Spinal cord (tissue), 10 donors: ENCODE measurements at places on chromosomes 3 and 15.

DNA sequence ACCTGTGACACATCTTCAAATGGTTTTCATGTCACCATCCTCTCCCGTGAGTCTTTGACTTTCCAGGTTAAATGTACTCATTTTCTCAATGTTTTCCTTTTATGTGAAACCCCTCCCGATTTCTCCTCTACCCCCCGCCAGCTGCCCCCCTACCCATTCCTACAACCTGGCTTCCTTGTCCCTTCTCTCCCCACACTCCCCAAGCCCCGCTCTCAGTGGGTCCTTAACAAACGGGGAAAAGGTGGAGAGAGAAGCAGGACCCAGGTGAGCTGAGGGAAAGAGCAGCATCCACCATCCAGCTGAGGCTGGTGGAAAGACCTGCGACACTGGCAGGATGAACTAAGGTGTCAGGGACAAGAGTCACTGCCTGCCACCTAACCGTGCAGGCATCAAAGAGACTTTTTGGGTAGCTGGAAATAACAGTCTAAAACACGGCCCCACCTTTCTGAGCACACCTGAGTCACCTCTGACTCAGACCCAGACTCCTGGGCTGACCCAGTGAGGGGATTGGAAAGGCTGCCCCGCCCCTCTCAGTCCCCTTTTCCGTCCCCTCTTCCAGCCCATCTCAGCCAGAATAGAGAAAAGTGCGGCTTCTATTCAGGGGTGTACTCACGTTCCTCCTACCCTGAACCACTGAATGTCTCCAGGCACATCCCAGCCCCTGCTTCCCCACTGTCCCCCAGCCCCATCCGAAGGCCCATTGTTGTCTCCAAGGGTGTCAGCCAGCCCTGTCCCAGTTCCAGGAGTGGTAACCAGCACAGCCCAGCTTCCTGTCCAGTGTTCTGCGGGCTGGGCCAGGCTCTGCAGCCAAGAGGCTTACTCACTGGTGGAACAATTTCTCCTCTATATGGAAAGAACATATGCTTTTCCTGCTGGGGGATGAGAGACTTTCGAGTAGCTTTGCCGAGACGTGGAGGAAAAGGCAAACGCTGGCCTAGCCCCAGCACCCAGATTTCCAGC is 20.4 kb downstream of the ISG20 start:
- no peak for DNase-seq

DNA sequence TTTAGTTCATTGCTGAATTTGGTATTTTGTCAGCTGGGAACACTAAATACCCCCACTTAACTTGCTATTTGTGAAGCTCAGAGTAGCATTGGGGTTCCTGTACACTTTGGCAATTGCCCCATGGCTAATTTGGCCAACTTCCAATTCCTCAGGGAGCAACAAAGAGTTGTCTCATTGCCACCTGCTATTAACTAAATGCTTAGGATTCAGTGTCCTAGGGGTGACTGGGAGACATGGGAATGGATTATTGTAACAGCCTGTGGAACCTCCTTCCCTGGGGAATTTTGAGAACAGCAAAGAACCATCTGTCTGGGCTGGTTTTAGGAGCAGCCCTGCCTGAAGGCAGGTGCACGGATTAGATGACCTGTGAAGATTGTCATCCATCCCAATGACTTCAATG is 437.4 kb upstream of the TPRG1 start:
- peak; percentile 81 for DNase-seq

- no peak for DNase-seq
These were observed 41.4 kb downstream of the SNAPC5 start for GRCh38 chr15:66456211-66456610.

DNA sequence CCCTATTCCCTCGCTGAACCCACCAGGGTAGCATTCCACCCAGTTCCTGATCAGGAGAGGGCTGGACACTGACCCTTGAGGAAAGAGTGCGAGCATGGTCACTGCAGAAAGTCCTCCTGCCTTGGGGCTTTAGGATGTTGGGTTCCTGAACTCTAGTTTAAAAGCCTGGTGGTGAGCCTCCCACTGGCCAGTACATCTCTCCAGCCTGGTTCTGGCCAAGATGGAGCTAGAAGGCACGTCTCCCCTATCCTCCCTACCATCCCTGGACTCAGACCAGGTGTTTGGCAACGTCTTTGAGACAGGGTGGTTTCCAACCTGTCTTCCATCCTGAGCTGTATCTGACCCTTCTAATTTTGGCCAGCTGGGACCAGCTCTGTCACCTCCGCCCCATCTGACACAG is 31.4 kb downstream of the NBEAL2 start:
- DNase-seq = no peak

DNA sequence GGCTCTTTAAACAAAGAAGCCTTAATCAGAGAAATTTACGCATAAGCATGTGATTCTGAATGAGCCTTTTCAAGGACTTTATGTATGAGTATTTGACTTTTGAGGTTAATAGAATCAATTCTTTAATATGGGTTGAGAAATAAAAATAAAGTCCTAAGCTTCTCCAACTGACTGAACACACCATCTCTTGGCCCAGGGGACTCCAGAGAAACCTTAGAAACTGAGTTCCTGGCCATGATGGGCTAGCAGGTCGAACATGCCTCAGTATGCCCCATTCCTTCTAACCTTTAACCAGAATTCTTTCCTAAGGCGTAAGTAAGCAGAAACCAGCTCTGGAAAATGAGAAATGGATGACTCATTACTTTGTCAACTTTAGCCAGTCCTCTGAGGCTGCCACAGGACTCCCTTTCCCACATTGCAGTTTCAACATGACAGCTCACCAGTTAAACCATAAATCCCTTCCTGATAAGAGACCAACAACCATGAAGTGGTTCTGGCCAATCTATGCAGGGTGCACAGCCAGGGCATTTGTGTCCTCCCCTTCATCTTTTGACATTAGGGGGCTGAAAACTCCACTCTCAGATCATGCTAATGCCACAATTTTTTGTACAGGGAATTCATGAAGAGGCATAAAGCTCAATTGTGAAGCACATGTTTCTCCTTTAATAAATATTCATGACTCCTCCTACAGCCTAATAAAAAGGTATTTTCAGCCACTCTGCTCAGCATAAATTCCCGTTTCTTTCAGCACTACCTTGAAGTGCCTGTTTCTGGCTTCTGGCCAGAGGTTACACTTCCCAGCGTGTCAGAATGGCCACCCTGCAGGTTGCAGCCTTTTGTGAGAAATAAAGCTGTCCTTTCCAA is 33.3 kb downstream of the TM4SF18 start:
- DNase-seq = peak; percentile 20

DNA sequence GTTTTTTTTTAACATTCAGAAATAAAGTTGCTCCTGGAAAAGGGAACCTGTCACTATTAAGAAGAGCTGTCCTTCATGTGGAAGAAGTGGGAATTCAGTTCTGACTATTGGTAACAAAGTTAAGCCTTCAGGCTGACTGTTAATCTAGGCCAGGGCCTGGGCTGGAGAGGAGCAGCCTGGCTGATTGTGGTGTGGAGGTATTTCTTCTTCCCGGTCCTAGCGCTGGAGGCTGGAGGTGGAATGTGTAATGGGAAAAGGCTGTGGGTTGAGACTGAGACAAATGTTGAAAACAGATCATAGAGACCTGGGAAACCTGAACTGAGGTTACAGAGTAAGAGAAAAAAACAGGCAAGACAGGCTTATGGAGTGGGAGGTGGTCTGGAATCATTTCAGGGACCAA is 23.8 kb upstream of the SH3BP5 start:
- no peak for DNase-seq

DNA sequence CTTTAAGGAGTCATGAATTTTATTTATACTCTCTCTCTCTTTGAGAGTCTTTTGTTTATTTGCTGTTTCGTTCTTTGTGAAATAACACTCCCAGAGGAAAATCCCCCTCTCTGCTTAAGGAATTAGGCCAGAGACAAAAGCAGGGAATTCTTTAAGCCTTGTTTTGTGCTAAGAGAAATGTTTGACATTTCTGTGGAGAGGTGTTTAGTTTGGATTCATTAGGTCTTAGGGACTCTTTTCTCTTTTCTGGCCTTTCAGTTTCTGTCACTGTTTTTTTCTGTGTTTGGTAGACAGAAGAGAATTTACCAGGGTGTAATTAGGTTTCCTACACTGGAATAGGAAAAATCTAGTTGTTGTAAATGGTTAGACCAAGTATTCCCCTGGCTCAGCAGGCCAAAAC is 241.8 kb upstream of the NR2F2 start:
- DNase-seq = no peak

GRCh38 chr3:172519740-172520139 is 3.5 kb downstream of the TNFSF10 start:
- no peak for DNase-seq

DNA sequence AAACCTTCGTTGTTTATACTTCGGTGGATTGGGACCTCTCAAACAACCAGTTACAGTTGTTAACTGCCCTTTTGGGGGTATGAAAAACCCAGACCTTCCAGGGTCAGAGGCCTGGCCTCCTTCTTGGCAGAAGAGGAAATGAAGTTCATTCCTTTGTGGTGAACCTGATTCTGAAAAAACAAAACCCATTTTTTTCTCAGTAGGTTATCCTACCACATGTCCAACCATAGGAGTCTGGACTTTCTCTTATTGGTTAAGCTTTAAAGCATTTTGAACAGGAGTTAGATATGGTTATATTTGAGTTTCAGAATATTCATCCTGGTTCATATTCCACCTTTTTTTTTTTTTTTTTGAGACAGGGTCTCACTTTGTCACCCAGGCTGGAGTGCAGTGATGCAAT is 7.2 kb upstream of the LACTB start:
- DNase-seq = no peak

DNA sequence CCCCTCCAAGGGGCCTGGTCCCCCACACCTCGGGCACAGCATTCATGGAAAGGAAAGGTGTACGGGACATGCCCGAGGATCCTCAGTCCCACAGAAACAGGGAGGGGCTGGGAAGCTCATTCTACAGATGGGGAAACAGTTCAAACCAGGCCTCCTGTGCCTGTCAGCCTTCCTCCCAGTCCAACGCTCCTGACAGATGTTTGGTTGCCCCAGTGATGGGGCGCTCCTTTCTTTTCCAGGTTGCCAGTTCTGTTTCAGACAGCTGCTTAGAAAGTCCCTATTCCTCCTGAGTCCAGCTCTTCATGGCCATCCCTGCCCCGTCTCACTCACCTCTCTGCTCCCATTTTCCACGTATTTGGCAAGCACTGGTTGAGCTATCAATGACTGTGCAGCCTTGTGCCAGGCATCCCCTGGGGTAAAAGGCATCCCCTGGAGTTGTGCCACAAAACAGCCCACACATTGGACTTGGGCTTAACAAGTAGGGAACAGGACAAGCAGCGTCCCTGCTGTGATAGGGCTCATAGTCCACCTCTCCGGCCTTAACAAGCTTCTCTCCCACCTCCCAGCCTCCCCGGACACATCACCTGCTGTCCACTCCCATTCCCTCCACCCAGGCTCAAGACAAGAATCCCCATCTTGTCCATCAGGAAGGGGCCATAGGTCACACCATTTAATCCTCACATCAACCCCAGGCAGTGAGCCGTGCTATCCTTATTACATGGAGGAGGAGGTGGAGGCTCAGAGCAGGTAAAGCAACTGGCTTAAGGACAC is 6.6 kb downstream of the OXTR start:
- DNase-seq = no peak

GRCh38 chr15:92164327-92165000 is 229.2 kb upstream of the ST8SIA2 start:
- DNase-seq = peak; percentile 45

DNA sequence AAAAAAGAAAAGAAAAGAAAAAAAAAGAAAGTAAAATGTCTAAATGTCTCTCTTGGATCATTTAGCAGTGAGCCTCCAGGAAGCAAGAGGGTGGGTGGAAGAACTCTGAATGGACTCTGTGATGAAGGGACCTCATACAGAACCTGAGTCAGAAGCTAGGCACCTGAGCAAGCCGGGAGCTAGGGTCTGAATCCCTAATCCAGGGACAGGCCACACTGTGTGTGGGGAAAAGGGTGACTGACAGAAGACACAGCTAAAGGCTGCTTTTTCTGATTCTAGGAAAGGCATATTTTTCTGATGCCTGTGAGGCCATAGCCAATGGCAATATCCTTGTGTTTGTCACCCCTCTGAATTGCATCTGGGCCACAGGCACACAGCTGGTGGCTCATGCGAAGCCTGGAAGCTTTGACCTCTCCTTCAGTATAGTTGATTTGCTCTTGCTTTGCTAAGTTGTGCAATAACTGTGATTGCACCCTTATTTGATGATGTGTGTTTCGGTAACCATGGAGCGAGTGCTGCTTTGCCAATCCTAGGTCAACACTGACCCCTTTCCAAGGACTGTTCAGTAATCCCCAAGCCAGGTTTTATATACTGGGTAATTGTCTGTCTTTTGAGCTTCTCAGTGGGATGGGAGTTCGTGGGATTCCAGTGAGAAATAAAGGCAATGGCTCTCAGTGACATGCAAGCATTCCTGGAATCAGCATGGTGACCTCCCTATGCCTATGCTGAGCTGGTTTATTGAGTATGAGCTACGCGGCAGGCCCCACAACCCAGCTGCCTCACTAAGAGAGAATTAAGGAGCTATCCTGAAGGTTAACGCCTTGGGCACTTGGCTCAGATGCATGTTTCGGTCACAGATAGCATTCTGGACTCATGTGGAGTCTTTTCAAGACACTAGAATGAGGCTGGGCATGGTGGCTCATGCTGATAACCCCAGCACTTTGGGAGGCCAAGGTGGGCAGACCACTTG is 49.0 kb upstream of the OSBPL11 start:
- DNase-seq = peak; percentile 32

DNA sequence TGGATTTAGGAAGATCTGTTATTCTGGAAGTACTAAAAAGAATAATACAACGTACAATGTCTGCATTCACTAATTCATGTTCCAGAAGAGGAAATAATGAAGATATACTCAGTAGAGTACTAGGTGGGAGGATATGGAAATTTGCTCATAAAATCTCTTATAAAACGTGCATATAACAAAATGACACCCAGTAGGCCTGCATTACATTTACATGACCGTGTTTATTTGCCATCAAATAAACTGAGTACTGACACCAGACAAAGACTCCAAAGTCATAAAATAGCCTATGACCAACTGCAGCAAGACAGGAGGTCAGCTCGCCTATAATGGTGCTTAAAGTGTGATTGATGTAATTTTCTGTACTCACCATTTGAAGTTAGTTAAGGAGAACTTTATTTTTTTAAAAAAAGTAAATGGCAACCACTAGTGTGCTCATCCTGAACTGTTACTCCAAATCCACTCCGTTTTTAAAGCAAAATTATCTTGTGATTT is 60.4 kb downstream of the DCUN1D1 start:
- no peak for DNase-seq

DNA sequence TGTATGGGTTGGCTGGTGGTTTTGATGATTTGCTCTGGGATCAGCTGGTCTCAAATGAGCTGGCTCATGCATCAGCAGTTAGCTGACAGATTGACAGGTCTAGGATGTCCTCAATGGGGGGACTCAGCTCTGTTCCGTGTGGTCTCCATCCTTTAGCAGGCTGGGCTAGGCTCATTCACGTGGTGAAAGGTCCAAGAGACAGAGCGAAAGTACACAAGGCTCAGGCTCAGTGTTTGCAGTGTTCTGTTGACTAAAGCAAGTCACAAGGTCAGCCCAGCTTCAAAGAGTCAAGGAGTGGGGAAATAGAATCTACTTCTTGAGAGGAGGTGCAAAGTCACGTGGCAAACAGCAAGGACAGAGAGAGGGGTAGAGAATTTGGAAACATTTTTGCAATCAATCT is 126.5 kb upstream of the CMC1 start:
- DNase-seq = no peak

GRCh38 chr15:66278056-66278455 is 15.3 kb upstream of the DIS3L start:
- no peak for DNase-seq

- DNase-seq = no peak
These were observed 784.6 kb downstream of the NR2F2 start for GRCh38 chr15:97114900-97115760.
